NCI-H1048 (cell line): ENCODE measurements at places on chromosomes 1 and 21.

GRCh38 chr21:26177746-26178426, 7.3 kb upstream of the APP start:
- DNase-seq: no peak

DNA sequence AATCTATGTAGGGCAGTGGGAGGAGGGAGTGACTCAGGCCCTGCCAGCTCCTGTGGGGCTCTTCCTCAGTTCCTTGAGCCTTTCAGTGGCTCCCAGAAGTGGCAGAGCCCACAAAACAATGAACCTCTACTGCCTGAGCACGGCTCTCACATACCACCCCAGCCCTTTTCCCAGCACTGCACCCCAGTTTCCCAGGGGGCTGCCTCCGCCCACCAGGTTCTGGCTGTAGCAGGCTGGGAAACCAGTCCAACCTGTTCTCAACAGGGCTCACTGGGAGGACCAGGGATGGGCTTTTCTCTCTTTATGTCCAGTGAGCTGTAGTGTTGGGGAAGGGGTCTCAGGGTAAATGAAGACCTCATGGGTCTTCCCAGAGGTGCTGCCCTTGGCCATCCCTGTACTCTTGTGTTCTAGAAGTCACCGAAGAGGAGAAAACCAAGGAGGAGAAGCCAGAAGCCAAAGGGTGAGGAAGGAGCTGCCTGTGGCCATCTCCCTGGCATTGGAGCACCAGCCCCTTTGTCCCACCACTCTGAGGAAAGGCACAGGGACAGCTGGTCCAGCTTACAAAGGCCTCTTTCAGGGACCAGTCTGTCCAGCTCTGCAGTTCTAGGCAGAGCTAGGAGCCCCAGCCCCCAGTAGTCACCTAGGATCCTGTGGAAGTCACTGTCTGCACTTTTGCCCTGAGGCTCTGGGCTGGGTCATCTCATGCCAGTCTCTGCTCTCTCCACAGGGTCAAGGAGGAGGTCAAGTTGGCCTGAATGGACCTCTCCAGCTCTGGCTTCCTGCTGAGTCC, 3.5 kb downstream of the MARCKSL1 start:
- DNase-seq: no peak

DNA sequence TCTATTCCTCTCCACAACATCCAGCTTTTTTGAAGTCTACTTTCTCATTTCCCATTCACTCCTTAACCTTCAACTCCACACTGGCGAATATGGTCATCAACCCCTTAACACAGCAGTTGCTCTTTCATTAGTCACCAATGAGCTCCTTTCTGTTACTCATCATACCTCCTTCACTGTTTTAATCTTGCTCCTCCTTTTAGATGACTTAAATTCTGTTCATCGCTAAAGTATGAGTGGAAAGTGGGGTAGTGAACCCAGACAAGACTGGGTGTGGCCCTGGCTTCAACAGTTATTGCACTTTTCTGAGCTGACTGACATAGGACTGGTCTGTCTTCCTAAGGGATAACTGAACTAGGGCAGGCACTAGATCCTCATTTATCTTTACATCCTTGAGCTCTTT, 51.3 kb downstream of the AKT3 start:
- DNase-seq: no peak

GRCh38 chr1:228953207-228953606, 217.9 kb downstream of the RHOU start:
- DNase-seq: no peak

DNA sequence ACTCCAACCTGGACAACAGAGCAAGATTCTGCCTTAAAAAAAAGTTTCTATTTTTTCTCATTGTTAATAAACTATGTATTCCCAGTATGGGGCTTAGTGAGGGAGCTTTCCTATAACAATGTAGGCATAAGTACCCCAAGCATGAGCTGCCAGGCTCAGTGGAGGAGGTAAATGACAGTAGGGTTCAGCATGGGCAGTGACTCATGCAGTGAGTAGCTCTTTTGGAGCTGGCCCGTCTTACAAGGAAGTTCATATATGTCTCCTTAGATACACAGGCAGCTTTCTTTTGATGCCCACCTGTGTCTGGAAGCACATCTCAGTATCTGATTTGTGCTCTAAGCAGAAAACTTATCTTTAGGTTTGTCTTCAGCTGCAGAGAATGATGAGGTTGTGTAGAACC, 57.9 kb downstream of the ZNF678 start:
- DNase-seq: no peak

- DNase-seq: no peak
Observed at GRCh38 chr1:228216371-228217320, 8.8 kb downstream of the OBSCN start.

GRCh38 chr1:88562991-88563390, 121.1 kb upstream of the PKN2 start:
- no peak for DNase-seq

DNA sequence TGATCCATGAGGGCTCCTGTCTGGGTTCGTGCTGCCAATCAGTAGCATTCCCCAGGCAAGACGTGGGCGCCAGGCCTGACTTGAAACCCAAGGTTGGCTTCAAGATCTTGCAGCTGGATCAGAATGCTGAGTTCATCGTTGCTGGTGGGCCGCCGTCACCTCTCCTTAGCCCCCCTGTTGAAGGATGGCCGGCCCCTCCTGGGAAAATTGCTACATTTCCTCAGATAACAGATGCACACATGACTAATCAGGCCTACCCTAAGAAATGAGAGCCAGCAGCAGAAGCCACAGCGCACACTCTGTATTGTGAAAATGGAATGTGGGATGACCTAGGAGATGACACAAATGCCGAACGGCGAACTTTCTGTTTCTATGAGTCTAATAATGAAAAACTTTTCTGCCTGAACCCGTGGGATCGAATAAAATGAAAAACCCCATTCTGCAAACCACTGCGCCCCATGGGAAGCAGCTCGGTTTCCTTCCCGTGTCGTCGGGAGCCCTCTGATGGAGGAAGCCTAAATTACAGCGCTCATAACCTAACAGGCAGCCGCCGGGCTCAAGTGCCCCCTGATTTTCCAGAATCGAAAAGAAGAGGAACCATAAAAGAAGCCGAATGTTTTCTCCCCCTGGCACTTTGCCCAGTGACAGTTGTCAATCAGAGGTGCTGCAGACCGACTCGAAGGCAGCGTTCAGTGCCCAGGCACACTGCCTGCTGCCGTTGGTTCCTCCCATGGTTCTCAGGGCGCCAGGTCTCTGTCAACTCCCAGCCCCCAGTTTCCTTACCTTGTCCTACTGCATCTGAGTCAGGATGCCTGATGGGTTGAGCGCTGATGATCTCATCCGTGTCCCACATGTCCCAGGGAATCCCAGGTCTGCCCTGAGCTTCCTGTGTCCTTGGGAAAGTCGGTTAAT, 38.2 kb upstream of the H6PD start:
- DNase-seq: no peak

DNA sequence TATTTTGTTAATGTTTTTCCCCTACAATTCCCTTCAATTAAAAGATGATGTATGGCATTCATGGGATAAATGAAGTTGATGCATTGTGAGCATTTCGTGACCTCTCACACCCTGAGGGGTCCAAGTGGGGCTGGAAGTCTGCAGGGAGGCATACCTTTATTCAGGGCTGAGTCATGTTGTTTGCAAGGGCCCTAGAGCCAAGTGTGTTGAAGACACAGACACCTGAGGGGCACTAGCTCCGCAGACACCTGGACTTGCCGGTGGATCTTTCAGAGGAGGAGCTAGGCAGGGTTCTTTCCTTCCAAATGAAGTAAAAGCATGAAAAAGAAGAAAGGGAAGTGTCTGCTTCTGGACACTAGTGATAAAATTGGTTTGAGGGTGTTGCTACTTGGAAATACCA, 57.0 kb upstream of the RGS7 start:
- DNase-seq: no peak

GRCh38 chr21:34362136-34362444, 1.7 kb upstream of the KCNE2 start:
- DNase-seq: no peak

DNA sequence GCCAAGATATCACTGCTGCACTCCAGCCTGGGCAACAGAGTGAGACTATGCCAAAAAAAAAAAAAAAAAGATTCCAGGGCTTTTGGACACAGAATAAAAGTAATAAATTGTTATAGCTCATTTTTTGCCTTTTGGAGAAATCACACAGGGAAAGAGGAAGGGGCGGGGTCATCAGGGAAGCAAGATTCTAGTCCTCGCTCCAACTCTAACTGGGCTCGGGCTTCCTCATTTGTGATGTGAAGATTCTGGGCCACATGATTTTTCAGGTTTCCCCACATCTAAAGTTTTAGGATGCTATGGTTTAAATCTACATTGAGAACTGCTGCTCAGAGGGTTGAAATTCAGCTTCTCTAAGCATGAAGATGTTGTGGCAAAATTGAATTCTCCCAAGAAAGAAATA, 179.3 kb upstream of the PLXNA2 start:
- DNase-seq: no peak

DNA sequence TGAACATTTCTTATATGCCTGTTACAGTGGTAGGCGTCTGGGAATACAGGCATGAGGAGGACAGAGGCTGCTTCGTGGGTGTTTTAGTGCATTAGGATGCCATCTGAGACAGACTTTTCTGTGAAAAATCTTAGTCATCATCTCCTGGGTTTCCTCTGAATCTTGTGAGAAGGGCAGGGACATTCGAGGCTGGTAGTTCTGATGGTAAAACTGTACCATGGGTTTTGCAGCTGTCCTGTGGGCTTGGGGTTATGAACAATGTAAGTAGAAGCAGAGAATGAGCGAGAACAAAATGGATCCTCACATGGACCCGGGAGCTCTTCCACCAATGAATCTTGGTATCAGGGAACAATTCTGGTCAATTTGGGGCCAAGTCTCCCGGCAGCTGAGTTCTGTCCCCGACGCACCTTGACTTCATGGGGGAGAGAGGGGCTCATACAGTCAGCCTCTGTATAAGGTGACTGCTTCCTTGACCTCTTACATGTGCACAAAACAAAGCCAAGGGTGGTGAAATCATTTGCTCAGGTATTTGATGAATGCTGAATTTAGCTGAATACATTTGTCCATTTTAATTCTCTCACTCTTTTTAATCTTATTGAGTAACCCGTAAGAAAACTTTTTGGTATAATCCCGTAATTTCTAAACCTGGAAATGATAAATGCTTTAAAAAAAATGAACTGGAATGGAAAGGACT, 63.6 kb upstream of the ERRFI1 start:
- DNase-seq: no peak

- peak; percentile 93 for DNase-seq
Observed at GRCh38 chr1:150067184-150068108, at the start of gene VPS45. VPS45 (plus strand) TSS chr1:150067776; CDS start chr1:150067858, 82 bp downstream.

DNA sequence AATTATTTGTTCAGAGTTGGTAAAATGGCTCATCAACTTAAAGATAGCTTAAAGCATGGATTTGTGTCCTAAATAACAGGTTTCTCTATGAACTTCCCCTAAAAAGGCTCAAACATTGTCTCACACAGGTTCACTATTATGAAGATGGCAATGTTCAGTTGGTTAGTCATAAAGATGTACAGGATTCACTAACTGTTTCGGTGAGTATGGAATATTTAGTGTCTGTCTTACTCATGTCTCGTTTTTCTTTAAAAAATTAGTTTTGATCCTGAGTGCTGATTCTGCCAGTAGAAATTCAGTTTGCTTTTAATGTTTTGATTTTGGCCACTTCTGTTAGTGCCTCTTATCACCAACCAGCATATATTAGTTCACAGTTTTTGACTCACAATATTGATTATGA, 7.5 kb upstream of the MOV10 start:
- no peak for DNase-seq

DNA sequence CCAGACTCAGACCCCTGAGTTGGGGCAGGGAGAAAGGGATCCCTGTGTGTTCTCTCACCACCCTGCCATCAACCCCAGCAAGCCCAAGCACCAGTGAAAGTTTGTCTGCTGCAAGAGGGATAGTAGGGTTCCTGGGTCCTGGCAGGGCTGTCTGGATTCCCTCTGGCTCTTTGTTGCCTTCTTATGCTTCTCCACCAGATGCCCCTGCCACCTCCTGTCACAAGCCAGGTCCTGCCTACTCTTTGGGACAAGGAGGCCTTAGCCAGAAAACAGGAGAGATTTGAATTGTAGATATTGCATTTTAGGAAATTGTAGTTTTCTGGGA, 21.7 kb downstream of the UBE2T start:
- DNase-seq: no peak

- DNase-seq: no peak
Observed at GRCh38 chr1:115310581-115311473, 27.2 kb downstream of the NGF start.

DNA sequence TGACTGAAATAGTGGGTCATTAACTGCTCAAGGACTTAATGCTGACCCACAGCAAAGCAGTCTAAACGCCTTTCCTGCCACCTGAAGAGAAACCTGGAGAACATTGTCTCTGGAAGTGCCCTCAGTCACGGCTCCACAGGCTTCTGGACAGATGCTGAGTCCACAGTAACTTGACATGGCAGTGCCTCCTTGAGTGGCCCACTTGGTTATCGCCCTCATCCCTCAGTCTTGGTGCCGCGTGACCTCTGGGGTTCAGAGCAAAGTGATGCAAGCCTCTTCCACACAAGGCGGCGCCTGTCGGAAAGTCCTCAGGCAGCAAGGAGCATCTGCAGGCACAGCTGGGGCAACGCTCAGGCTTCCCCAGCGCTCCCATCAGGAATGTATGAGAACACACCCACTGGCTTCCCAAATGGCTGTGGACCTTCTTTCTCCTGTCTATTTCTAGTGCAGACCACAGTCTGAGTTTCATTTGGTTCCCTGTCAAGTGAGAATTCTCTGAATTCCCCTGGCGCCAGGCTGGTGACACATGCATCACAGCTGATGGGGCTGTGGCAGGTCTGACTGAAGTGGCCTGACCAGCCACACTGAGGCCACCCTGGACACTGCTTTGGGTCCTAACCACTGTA, 13.0 kb upstream of the ANGPTL7 start:
- DNase-seq: no peak

DNA sequence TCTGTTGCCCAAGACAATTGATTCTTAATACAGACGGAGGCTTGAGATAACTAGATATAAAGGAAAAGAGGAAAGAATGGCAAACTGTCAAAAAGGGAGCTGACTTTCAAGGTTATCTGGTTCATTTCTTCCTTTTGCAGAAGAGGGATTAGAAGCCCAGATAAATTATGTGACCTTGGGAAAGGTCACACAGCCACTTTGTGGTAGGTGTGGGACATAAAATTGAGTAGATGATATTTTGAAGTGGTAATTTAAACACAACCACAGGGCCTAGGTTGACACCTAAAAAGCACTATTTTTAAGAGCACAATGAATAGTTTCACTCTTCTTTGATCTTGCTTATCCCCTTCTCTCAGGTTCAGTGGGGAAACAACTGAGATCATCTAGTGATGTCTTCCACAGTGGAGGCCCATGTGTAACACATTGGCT, 16.9 kb upstream of the KIAA0040 start:
- no peak for DNase-seq

DNA sequence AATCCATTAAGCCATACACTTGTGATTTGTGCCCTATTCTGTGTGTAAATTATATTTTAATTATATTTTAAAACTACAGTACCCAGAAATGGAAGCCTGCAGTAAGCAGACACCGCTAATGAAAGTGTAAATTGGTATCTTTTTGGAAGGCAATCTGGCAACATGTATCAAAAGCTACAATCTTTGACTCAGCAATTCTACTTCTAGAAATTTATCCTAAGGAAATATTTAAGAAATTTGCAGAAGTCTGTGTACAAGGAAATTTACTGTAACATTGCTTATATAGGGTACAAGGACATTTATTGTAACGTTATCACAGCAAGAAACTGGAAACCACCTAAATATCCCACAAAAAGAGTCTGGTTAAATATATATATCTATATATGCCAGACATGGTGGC, 14.6 kb upstream of the ZMYM4 start:
- DNase-seq: no peak
